ENCODE measurements at places on chromosomes 12 and 14.

DNA sequence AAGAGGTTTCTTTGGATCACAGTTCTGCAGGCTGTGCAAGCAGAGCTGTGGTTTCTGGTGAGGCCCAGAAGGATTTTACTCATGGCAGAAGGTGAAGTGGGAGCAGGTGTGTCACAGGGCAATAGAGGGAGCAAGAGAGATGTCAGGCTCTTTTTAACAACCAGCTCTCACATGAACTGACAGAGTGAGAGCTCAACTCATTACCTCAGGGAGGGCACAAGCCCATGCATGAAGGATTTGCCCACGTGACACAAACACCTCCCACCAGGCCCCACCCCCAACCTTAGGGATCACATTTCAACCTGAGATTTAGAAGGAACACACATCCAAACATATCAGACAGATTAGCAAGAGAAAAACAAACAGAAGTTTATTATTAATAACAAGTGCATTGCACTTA is 470.4 kb downstream of the GALC start:
- no peak for DNase-seq

GRCh38 chr12:106522708-106523107 is 60.1 kb upstream of the RFX4 start:
- DNase-seq, result no peak

DNA sequence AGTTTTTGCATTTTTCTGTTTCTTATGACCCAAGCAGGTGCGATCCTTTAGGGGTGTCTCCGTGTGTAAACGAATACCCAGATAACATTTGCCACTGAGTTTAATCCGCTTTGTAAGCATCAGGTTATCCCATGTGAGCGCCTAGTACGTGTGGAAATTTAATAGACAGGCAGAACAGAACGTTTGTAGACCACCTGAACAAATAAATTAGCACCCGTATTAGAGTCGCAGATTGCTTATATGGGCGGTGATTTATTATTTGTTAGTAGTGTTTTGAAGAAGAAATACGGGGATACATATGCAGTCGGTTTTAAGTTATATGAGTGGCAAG is 325 bp downstream of the C12orf60 start:
- peak; percentile 3 for DNase-seq

- DNase-seq, result peak; percentile 91
Observed at GRCh38 chr12:4153343-4153892, 120.1 kb upstream of the CCND2 start.

- no peak for DNase-seq
Observed at GRCh38 chr14:78758333-78758732, 588.2 kb downstream of the NRXN3 start.

- DNase-seq, result no peak
Observed at GRCh38 chr12:52918351-52918750, 13.5 kb upstream of the KRT8 start.

- DNase-seq, result no peak
Observed at GRCh38 chr14:54683882-54684794, 117.2 kb downstream of the SAMD4A start.

- DNase-seq, result no peak
Observed at GRCh38 chr12:120196363-120196762, 1.8 kb upstream of the GCN1 start.

- peak; percentile 11 for DNase-seq
Observed at GRCh38 chr12:1630133-1630826, 1.2 kb downstream of the WNT5B start.

- no peak for DNase-seq
Observed at GRCh38 chr14:59247801-59248584, 59.5 kb downstream of the DAAM1 start.

- no peak for DNase-seq
Observed at GRCh38 chr14:103522649-103523574, at the start of gene CKB. TSS of gene CKB (minus strand) at chr14:103522830. CDS start at chr14:103522493, 337 bp downstream.

GRCh38 chr12:42496886-42497285 is 92.7 kb downstream of the PRICKLE1 start:
- no peak for DNase-seq

DNA sequence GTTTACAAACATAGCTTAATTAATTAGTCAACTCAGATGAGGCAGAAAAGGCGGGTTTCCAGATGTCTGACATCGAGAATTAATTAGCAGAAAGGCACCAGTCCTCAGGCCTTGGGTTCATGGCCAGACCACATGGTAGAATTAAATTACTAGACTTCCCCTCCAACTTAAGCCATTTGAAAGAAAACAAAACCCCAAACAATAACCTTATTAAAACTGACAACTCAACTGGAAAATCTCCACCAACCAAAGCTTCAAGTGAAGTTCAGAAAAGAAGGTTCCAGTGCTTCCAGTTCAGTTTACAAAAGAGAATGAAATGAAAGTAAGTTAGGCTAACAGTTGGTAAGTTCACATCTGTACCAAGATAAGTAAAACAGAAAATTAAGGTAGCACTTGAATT is 349.5 kb downstream of the GRIN2B start:
- no peak for DNase-seq

DNA sequence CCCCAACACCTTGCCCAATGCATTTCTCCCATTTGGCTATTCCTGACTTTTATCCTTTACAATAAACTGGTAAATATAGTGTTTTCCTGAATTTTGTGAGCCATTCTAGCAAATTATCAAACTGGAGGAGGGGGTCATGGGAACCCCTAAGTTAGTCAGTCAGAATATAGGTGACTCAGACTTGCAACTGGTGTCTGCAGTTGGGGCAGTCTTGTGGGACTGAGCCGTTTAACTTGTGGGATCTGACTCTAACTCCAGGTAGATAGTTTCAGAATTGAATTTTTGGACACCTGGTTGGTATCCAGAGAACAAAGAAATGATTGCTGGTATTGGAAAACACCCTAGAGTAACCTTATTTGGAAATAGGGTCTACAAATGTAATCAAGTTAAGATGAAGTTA is 133.4 kb downstream of the CEP83 start:
- no peak for DNase-seq

DNA sequence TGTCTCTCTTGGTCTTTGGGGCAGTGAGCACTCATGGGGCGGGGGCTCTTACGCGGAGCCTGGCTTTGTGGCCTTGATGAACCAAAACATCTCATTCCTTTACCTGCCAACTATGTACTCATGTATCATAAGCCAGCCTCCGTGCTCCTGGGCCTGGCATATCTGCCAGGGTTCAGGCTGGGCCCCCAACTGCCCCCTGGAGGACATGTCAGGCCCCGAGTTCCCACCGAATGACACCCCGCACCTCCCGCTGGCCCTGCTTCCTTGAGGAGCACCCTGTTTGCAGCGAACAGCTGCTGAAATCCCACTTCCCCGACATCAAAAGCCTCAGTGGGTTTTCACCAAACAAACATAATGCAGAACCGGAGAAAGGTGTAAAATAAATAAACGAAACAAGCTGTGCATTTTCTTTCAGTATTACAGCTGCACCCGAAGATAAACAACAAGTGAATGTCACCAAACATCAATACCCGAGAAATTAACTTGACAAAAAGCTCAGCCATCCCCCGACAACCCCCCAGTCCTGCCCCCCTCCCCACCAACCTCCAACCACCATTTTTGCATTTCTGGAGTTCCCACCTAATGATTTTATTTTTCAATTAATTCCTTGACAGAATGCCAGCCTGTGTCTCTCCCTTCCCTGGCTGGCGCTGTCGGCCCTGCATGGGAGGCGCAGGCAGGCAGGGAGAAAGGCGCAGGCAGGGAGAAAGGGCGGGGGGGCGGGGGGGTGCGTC is 139.2 kb downstream of the RBM19 start:
- no peak for DNase-seq

All from CD4-positive, alpha-beta T cell treated with Interleukin-15 for 4 hours (primary cell).